ENCODE measurements at places on chromosomes 3 and 15. TPM values are rescaled to one million over a fixed set of nuclear protein-coding genes. Genes with fewer than 3 reads are reported as not detected.

TNNC1 gene
- 1.4 TPM for total RNA-seq

GMNC gene
- total RNA-seq, result 0.38 TPM

DNA sequence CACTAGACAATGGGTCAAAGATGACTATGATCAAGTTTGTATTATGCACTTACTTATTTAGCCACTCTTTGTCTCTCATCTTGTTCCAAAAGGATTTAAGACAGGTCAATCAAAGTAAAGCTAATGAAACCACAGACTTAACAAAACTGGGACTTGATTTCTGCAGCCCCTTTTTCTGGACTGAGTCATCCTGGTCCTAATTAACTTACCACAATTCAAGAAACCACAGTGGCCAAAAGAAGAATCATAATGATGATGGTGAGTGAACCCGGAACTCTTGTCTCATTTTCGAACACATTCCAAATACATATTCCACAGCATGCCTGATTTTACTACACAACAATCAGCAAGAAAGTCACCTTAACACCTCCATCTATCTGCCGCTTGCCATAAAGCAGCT is 1333.0 kb downstream of the ROBO1 start:
- no peak for DNase-seq

- no peak for DNase-seq
These were observed 92.4 kb upstream of the WNT5A start for GRCh38 chr3:55579496-55579895.

FAM227B gene
- 5.8 TPM for total RNA-seq
